Hematopoietic multipotent progenitor cell treated with erythropoietin and hydrocortisone succinate and interleukin-3 and kit ligand, for 8 days (in vitro differentiated cells): ENCODE measurements at places on chromosomes 16 and 17.

GRCh38 chr17:43695970-43696865 lies 34.5 kb upstream of the MEOX1 start:
- DNase-seq: no peak

GRCh38 chr17:48335858-48336500 lies 94.0 kb downstream of the SKAP1 start:
- peak; percentile 80 for DNase-seq

DNA sequence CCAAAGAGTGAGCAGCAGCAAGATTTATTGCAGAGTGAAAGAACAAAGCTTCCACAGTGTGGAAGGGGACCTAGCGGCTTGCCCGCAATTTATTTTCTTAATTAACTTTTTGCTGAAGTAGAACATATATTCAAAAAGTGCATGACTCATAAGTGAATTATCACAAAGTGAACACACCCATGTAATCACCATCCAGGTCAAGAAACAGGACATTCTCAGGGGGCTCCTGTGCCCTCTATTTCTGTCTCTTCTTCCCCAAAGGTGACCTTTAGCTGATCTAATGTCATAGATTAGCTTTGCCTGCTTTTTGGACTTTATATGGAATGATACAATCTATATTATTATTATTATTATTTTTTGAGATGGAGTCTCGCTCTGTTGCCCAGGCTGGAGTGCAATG lies 19.9 kb downstream of the ERAL1 start:
- DNase-seq: peak; percentile 44

GRCh38 chr16:89164436-89164835 lies 7.1 kb upstream of the CDH15 start:
- no peak for DNase-seq

DNA sequence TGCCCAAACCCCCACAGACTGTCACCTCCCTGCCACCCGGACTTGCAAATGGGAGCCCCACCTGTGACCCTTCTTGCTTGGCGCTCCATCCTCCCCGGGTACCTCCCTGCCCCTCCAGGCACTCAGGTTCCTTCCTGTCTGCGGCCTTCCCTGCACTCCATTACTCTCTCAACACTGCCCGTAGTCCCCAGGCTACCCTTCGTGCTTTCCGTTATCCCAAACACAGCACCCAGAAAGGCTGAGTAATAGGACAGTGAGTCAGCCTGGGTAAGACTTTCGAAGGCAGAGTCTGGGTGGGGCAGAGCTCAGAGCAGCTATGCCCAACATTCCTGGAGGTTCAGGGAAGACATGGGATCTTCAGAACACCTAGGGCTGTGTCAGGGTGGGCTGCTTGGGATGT lies 16.6 kb upstream of the C16orf74 start:
- no peak for DNase-seq

- DNase-seq: no peak
Observed at GRCh38 chr17:80612997-80613731, 68.5 kb downstream of the RPTOR start.

GRCh38 chr17:27379888-27380533 lies 76.2 kb upstream of the KSR1 start:
- no peak for DNase-seq

DNA sequence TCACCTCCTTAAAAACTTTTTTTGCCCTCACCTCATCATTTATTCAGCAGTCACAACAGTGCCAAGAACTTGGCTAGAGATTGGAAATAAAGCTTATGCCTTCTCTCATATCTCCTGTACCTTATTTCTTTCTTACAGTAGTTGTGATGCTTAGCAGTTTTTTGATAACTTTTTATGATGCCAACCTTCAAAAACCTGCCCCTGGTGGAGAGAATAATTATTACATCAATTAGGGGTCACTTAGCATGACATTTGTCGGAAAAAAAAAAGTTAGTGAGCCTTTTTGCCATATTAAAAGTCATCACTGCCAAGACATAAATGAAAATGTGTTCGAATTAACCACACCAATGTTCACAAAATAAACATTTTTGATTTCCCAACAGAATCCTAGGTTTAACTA lies 296.6 kb downstream of the WWOX start:
- DNase-seq: peak; percentile 57

DNA sequence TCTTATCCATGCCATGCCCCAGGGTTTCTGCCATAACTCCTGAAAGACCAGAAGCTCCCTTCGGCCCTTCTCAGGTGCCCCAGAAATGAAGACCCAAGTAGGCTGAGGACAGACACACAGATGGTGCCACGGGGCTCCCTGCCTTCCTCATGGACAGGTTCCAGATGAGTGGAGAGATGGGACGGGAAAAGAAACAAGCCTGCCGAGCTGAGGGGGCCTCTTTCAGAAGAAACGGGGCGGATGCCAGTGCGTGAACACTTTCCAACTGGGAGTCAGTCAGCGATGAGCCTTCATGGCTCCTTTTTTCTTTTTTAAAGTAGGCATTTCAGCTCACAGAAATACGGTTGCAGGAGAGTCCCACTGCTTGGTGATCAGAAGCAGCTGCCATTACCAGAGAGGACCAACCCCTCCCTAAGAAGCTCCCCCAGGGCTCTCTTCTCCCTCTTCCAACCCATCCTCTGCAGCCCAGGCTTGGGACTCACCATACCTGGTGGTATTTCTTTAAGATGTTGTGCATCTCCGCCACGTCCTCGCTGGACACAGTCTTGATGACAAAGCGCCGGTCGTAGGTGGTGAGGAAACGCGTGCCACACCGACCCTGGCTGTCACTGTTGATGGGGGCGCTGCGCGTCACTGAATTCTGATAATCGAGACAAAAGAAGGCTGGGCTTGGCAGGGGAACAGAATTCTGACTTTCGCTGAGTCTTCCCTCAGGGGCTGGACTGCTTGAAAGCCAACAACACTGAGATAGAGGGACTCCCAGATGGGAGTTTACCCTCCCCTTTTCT lies 19.2 kb downstream of the PIP4K2B start:
- no peak for DNase-seq

DNA sequence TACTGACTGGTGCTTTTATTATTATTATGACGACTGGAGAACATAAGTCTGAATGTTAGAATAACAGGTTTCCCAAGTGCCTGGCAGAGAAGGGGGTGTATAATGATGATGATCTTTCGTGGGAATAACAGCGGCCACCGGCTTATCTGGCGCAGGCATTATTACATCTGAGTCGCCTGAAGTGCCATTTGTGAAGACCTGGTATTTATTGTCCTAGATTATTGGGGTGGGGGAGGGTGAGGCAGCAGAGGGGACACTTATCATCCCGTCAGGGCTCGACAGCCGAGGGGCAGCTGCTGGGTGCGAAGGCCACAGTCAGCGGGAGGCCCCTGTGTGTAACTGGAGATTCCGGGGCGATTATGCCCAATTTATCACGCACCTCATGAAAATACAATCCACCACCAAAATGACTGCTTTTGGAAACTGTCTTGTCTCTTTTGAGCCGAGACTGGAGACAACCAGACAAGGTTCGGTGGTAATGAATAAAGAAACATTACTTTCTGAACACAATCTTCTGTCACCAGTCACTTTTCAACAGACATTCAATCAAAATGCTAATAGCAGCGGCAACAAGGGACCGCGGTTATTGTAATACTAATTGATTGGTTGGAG lies 199.3 kb downstream of the CCDC182 start:
- no peak for DNase-seq
